Stimulated activated CD8-positive, alpha-beta memory T cell treated with anti-CD3 and anti-CD28 coated beads, Interleukin-7, amount 100 ng/mL, for 48 hours (primary cell): ENCODE measurements at places on chromosomes 3 and 15.

- no peak for DNase-seq
These were observed 7.9 kb downstream of the RPLP1 start for GRCh38 chr15:69460481-69460880.

- DNase-seq: no peak
These were observed 36.2 kb downstream of the SLC30A4 start for GRCh38 chr15:45486317-45486716.

DNA sequence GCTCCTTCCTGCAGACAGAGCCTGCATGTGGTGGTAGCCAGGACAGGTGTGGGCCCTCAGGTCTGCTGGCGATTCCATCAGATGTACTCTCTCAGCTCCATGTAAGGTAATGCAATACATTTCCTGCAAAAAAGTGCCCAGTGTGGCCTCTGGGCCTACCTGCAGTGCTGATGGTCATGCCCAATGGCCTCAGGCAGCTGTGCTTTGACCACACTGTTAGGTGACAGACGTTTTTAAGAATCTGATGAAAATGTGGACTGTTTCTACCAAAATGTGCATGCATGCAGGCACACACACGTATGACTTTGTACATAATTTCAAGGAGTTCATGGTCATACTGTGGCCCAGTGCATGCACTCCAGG is 152.9 kb downstream of the RAB11A start:
- no peak for DNase-seq

- DNase-seq: no peak
These were observed 134.4 kb upstream of the FAM3D start for GRCh38 chr3:58800940-58801339.

GRCh38 chr3:105997800-105998526 is 129.2 kb upstream of the CBLB start:
- no peak for DNase-seq

DNA sequence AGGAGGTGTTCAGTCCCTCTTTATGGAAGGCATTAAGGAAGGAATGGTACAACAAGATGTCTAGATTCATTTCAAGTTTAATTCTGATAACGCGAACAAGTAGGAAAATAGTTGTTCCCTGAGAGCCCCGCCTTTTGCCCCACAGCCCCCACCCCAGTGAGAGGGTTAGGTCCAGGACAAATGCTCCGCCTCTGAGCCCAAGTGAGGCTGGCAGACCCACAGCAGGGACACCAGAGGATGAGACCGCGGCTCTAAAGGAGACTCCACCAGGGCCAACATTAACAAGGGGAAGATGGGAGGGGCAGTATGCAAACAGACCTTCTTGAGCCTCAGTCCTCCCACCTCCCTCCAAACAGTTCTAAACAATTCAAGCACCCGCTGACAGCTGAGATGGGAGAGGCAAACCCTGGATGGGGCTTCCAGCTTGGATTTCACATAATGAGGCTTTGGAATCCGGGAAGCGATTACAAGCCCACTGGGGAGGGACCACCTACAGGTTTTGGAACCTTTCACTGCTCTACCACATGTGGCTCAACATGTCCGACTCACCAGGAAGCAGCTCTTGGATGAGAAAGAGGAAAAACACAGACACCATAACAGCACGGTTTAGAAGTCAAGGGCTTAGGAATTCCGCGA is 42.9 kb upstream of the IREB2 start:
- no peak for DNase-seq
